ENCODE measurements at places on chromosomes 5 and 9.

- DNase-seq = no peak
These were observed 707 bp upstream of the ZFYVE16 start for GRCh38 chr5:80406980-80407734.

- DNase-seq = no peak
These were observed 16.6 kb downstream of the ATOX1 start for GRCh38 chr5:151741678-151742423.

DNA sequence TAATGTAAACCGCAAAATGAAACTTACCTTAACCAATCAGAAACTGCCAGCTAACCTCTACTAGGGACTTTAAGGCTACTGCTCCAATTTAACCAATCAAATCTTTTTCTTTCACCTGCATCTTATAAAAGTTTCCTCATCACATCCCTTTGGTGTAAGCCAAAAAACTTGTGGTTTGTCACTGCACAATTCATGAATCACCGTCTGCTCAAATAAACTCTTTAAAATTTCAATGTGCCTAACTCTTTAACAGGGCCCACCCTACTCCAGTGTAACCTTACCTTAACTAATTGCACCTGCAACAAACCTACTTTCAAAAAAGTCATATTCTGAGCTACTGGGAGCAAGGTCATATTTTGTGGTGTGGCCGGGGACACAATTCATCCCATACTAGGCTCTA, 172.2 kb upstream of the GRAMD2B start:
- DNase-seq = no peak

DNA sequence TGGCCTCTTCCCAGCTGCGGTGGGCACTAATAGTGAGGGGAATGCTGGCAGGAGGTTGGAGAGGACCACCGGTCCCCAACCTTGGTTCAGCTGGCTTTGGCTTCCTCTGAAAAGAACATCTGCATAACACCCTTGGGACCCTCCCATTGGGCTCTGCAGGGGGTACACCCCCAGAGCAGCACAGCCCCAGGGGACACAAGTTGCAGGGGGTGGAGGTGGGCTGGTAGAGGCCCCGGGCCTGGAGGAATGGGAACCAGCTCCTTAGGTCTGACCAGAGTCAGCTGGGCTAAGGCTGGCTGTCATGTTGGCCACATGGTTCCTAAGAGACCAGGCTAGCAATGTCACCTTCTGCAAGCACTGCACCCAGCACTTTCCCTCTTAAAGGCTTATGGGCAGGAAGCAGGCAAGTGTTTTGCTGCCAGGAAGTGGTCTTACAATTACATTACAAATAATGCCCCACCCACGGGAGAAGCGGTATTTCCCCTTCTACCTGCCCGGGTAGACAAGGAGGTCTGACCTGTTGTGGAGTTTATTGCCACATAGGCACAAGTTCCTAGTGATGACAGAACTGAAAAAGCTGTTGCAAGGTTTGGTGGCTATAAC, 18.1 kb downstream of the GCNT4 start:
- no peak for DNase-seq

DNA sequence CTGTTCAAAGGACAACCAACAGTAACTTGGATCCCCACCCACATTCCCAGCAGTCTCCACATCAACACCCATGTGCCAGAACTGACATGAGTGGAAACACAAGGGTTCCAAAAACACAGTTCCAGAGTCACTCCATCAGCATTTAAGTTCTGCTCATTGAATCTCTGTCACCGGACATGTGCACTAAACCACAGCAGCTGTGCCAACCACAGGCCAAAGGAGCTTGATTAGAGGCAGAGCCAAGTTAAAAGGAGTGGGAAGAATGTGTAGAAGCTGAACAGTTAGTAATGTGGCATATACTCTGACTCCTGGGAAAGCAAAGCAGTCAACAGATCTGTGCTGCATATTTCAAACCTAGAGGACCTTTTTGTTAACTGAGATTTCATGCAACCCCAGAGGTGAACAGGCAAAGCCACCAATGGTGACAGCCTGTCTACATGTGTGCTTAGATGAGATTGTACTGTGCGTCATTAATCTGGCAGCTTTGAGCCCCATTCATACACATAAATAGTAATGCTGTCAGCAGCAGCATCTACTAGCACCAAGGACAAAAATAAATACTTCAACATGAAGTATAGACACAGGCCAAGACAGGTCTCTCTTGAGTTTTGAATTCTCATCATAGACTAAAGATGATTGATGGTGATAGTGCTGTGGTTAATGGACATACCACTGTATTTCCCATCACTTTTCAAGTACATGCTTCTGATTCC, 16.4 kb upstream of the FST start:
- no peak for DNase-seq

- no peak for DNase-seq
These were observed 572.9 kb upstream of the CDH6 start for GRCh38 chr5:30620481-30621085.

GRCh38 chr5:102231693-102232619, 64.1 kb downstream of the SLCO4C1 start:
- no peak for DNase-seq

- DNase-seq = no peak
These were observed 14.0 kb upstream of the PWWP2A start for GRCh38 chr5:160133071-160133917.

- DNase-seq = no peak
These were observed 102.5 kb upstream of the GABRP start for GRCh38 chr5:170681013-170681433.

All from NCI-H1048 (cell line).